Putamen (tissue), 1 donor: ENCODE measurements at places on chromosomes 2 and 18.

DNA sequence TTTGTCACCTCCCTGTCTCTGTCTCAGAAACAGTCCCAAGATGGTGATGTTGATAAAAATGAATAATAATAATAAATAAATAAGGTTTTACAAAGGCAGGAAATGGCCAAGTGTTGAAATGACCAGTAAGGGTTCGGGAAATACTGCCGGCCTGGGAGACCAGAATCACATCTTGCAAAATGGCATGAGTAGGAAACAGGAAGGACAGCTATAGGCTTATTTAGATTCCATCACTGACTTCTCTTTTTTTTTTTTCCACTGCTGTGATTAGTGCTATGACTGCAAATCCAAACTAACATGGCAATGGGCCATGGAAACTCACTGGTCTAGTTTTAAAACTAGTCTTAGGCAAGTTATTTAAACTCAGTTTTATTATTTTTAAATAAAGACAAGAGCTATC, 60.6 kb downstream of the SCN1A start:
- DNase-seq, result no peak

- no peak for DNase-seq
Measured at GRCh38 chr2:124814968-124815745, 790.1 kb downstream of the CNTNAP5 start.

DNA sequence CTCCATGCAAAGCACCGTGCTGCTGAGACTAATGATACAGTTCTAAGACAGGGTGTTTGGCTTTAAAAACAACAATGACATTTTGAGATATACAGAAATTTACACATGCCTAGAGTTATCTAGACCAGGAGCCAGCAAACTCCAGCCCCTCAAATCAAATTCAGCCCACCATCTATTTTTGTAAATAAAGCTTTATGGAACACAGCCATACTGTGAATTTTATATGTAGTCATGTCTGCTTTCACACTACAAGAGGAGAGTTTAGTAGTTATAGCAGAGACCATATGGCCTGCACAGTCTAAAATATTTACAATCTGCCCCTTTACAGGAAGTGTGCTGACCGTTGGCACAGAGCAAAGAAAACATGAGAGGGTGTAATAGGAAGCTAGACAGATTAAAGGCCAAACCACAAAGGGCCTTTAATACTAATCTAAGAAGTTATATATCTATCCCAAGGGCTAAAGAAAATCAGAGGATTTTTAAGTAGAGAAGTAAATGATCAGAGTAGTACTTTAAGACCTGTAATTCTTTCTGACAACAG, 39.4 kb downstream of the NBAS start:
- no peak for DNase-seq

DNA sequence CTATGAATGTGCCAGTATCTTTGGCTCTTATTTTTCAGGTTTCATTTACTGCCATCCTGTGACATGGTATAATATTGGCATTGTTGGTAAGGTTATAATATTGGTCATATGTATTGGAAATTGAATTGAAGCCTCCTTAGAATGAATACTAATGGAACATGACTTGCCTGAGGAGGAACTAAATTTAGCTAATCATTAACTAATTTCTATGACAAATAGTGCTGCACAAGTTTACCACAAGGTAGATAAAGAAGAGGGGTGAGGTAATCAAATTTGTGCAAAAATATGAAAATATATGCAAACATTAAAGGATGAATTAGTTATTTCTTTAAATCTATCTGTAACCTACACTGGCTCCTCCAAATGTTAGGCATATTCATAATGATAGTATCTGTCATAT, 43.2 kb upstream of the ORC2 start:
- no peak for DNase-seq

GRCh38 chr2:168773719-168774521, 28.5 kb upstream of the NOSTRIN start:
- no peak for DNase-seq

DNA sequence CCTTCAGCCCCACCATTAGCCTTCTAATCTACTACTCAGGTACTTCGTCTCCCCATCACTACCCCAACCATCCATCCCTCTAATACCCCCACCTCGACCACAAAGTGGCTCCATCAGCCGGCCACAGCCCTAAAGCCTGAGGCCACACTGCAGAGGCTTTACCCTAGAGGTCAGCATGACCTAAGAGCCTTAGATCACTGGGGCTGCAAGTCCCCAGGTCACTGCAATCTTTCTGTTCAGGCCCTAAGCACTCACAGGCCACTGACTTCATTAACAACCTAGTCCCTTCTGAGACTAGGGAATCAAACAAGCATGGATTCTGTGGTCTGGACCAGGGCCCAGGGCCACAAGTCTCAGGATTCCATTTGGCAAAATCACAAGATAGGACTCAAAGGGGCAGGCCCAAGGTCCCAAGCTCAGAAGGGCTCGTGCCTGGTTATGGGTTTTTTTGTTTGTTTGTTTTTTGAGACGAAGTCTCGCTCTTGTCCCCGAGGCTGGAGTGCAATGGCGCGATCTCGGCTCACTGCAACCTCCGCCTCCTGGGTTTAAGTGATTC, 37.0 kb upstream of the PKDCC start:
- no peak for DNase-seq

- DNase-seq, result peak; percentile 2
Measured at GRCh38 chr2:202754936-202755335, 116.6 kb downstream of the ICA1L start.

DNA sequence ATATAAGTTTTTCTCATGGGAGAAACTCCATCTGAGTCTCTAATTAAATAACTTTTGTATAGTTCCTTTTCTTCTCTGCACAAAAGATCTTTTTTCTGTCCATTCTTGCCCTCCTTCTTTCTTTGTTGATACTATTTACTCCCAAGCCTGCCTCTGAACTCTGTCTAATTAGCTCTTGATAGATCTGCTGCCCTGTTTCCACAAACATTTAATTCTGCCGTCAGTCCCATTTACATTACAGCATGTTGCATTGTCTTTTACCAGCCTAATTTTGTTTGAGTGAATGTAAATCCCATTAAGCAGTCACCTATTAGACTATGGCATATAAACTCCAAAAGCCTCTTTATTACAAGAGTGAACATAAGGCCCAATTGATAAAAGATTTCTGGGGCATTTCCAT, 254.4 kb downstream of the ERBB4 start:
- no peak for DNase-seq

GRCh38 chr2:109129356-109129920, 433 bp downstream of the SH3RF3 start:
- DNase-seq, result no peak

GRCh38 chr2:197306696-197307040, 3.9 kb downstream of the ANKRD44 start:
- DNase-seq, result no peak

DNA sequence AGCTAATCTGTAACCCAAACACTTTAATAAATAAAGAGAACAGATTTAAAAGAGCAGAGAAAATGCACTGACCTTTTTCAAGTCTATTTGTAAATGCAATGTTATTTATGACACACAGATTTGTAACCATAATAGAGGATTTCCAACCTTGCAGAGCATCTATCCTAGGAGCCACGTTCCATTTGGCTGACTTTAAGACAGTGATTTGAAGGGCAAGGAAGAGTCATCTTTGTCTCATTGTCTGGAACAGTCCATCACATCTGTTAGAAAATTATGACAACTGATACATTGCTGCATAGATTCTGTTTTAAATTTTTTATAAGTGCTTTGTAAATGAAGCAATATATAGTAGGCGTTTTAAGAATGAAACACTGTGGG, 90.8 kb upstream of the L3MBTL4 start:
- no peak for DNase-seq

GRCh38 chr2:55616551-55617174, 759 bp downstream of the PPP4R3B start:
- no peak for DNase-seq

DNA sequence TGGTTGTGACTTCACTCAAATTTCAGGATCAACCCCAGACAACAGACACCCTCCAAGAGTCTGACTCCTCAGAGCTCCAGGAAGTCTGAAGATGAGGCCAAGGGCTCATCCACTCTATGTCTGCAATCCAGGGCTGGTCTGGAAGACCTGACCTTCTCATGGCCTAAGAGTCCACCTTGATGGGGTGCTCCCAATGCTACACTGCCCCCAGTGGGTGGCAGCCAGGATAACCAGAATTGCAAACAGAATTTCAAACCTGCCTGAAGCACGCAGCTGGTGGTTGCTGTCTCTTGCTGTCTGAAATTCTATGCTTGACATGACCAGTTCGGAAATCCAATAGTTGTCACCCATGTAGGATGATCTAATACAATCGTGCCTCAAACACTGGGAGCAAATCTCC, 96.0 kb downstream of the UXS1 start:
- no peak for DNase-seq

- no peak for DNase-seq
Measured at GRCh38 chr2:1867141-1867540, 122.8 kb upstream of the PXDN start.

DNA sequence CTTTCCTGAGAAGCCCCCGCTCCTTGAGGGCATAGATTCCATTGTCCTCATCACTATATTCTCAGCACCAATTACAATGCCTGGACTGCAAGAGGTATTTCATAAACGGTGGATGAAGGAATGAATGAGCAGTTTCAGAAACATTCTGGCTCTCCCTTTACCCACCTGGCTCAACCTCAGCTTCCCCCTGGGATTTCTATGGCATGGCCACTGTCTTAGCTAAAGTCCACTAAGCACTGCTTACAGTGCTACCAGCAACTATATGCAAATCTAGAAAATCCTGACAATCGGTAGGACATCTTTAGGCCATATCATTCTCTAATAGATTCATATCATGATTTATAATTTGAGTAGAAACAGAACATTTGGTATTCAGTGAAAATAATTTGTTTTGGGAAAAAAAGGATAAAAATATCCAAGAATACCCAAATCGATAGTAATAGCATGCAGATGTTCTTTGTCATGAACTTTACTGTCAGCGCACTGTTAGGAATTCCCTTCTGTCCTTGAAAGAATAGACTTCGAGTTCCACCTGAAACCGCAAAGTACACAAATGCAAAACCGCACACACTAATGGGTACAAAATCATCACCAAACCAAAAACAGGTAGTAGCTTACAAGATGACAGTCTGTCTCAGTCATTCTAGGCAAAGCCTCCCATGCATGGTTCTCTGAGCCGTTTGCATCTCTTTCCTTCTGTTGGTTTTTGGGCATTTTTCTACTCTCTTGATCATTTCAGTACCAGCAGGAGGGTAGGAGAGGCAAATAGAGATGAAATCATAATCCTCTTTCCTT, 303.6 kb upstream of the ID2 start:
- DNase-seq, result no peak

DNA sequence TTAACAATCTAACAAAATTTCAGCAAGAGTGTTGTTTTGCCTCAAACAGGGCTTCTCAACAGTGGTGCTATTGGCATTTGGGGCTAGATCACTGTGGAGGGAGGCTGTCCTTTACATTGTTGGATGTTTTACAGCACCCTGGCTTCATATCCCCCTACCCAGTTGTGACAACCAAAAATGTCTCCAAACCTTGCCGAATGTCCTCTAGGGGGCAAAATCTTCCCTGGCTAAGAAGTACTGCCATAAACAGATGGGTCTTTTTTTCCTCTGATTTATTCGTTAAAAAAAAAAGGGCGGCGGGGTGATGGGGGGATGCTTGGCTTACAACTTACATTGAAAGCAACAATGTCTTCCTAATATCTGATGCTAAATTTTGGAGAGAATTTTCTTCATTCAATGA, 207.6 kb upstream of the CCDC150 start:
- no peak for DNase-seq

DNA sequence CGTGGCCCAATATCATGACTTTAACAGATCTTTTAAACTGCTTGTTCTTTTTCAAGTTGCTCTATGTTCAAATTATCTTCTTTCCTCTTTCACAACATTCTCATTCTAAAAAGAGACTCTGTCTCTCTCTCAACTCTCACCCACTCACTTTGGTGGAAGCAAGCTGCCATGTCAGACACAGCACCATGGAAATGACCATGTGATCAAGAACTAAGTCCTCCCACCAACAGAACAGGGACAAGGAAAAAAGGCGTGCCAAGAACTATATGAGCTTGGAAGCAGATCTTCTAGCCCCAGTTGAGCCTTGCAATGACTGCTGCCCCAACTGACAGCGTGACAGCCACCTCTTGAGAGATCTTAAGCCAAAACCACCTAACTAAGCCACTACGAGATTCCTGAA, 23.9 kb downstream of the BAZ2B start:
- no peak for DNase-seq
